ENCODE measurements at places on chromosomes 6 and 20. TPM values are rescaled to one million over a fixed set of nuclear protein-coding genes. Genes with fewer than 3 reads are reported as not detected.

CLPSL2 gene
- total RNA-seq: not detected

DNA sequence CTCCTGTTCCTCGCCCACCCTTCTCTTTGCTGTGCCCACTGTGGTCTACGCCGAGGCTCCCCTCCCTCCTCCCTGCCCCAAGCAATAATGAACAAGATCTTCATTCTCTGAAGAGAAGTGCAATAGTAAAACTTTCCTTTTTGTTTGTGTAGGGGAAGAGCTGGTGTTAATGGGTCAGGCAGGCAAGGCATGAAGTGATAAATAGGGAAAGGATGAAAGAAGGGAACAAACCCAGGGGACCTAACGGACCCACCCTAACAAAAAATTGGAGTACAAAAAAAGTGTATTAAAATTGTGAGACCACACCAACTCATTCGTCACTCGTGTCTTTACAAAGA is 66.9 kb downstream of the ZBTB2 start:
- peaks cover 17% of the 10 kb centered on the region for H3K4me1 ChIP-seq
- no peak overlapping the region for H3K27ac ChIP-seq
- no peaks in the 10 kb centered on the region for H3K36me3 ChIP-seq
- H3K4me3 ChIP-seq: no peak overlapping the region

CALHM4 gene
- not detected for total RNA-seq

DNA sequence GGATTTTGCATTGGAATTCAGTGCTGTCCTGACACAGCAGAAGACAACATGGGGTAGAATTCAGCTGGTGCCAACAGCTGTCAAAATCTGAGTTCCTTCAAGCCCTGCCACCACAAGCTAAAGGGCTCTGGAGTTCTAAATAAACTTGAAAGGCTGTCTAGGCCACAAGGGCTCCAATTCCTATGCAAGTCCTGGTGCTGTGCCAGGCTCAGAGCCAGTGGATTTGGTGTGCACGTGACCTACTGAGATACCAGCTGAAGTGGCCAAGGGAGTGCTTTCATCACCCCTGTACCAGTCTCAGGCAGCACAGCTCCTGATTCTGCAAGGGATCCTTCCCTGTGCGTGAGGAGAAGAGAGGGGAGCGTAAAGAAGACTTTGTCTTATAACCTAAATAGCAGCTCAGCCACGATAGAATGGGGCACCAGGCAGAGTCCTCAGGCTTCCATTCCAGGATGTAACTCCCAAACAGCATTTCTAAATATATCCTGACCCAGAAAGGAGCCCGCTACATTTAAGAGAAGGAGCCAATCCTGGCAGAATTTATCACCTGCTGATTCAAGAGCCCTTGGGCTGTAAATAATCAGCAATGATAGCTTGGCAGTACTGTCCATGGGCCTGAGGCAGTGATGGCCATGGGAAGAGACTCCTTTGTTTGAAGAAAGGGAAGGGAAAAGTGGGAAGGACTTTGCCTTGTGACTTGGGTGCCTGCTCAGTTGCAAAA is 881.2 kb upstream of the EPHA7 start:
- no peaks in the 10 kb centered on the region for H3K4me1 ChIP-seq
- H3K27ac ChIP-seq: no peak overlapping the region
- DNase-seq: no peak
- no peaks in the 10 kb centered on the region for H3K36me3 ChIP-seq
- no peaks in the 10 kb centered on the region for H3K27me3 ChIP-seq

DNA sequence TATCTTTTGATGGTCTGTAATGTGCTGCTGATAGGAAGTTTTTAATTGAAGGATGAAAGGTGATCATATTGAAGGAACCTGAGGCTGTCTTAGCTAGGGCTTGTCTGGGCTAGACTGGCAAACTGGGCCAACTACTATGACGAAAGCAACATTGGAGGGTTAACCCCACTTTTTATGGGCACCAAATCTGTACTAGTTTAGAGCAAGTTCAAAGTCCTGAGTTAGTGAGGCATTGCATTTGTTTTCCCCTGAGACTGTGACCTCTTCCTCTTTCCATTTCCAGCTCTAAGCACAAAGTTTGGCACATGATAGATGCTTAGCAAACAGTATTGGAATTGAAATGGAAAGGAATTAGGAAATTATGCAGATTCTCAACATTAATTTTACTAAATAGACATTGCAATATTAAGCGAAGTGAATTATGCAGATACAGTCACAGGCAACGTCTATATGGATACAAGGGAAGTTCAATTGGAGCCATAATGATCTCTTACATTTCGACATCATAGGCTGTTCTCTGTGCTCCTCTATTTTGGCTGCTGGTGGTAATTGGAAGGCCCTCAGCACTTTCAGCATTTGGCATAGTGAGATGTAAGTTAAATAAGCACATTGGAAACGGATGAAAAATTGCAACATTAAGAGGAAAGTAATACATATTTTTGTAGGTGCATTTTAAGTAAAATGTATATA is 22.2 kb downstream of the CEP57L1 start:
- H3K36me3 ChIP-seq: no peaks in the 10 kb centered on the region
- no peak overlapping the region for H3K27ac ChIP-seq
- DNase-seq: no peak
- H3K4me3 ChIP-seq: no peak overlapping the region

- no peaks in the 10 kb centered on the region for H3K27me3 ChIP-seq
- H3K36me3 ChIP-seq: no peaks in the 10 kb centered on the region
- H3K4me1 ChIP-seq: no peaks in the 10 kb centered on the region
- no peak overlapping the region for H3K4me3 ChIP-seq
- no peak overlapping the region for H3K27ac ChIP-seq
Observed at GRCh38 chr20:44696315-44696714, 18.9 kb upstream of the CCN5 start.

DNA sequence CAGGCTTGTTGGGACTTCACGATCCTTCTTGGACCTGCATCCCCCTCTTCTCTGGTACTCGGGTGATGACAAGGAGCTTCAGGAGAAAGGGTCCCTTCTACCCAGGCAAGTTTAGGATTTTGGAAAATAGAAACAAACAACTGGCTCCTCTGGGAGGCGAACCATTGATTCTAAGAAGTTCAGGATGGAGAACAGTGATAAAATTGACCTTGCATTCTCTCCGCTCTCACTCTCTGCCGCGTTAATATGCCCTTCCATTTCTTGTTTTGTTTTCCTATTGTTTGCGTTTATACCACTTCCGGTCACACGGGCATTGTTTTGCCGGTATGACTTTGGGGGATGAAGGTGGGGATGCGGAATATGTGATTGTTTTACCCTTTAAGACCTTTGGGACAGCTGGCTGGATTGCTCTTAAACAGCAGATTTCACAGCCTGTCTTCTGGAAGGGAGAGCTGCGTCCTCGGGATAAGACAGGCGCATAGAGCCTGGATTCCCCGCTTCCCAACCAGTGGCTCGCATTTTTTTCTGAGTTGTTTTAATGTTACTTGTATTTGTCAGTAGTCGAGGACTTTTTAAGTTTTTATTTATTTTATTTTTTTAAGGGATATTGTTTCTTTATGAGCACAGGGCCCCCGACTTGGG is 144.3 kb upstream of the ZNF184 start:
- DNase-seq: no peak
- no peak overlapping the region for H3K27ac ChIP-seq
- no peak overlapping the region for H3K4me3 ChIP-seq
- no peaks in the 10 kb centered on the region for H3K36me3 ChIP-seq

- H3K36me3 ChIP-seq: no peaks in the 10 kb centered on the region
- DNase-seq: no peak
- H3K4me1 ChIP-seq: no peaks in the 10 kb centered on the region
- H3K27ac ChIP-seq: no peak overlapping the region
- no peak overlapping the region for H3K4me3 ChIP-seq
- H3K27me3 ChIP-seq: no peaks in the 10 kb centered on the region
Observed at GRCh38 chr6:55437141-55437540, 109.9 kb downstream of the GFRAL start.

GRCh38 chr6:75353644-75354043 is 69.1 kb upstream of the TMEM30A start:
- H3K4me3 ChIP-seq: no peak overlapping the region
- H3K27me3 ChIP-seq: peaks cover 10% of the 10 kb centered on the region
- DNase-seq: no peak
- H3K27ac ChIP-seq: no peak overlapping the region
- H3K4me1 ChIP-seq: peaks cover 6% of the 10 kb centered on the region

Measured in CD4-positive, alpha-beta T cell (primary cell).